ENCODE measurements at places on chromosomes 11 and 22.

GRCh38 chr11:66495401-66495854 lies 15.0 kb upstream of the BBS1 start:
- DNase-seq = no peak

DNA sequence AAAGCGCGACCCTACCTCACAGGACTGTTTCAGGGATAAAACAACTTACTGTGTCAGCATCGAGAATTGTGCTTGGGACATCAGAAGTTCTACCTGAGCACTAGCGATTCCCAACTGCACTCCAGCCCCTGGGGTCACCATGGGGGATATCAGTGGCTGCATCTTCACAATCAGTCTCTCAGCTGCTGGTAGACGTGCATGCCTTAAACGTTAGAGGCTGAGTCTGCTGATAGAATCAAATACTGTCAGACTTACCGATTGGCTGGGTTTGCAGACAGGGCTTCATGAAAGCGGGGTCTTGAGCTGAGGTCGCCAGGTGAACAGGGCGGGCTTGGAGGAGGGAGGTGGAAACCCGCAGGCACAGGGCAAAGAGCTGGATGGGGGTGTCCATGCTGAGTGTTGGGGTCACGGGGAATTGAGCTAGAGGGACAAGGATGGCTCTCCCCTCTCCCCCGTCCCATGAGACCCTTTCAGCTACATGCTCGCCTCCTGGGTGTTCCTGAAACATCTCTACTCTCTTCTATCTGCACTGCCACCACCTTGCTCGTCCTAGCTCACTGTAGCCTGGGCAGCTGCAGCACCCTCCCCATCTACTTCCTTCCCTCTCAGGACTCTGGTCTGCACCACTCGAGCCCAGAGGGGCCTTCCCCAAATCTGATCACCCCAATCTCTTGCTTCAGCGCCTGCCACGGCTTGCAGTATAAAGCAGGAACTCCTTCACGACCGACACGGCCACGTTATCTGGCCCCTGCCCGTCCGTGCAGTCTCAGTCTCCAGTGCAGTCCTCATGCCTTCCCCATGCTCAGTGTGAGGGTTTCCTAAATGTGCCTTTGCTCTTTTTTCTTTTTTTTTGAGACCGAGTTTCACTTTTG lies 43.5 kb downstream of the ST14 start:
- DNase-seq = no peak

- no peak for DNase-seq
Observed at GRCh38 chr11:94739331-94739730, 28.8 kb upstream of the AMOTL1 start.

GRCh38 chr11:99199341-99199740 lies 178.6 kb downstream of the CNTN5 start:
- no peak for DNase-seq

- DNase-seq = no peak
Observed at GRCh38 chr22:39181778-39182177, 29.3 kb upstream of the CBX7 start.

- no peak for DNase-seq
Observed at GRCh38 chr22:39238966-39239505, 5.7 kb downstream of the PDGFB start.

- DNase-seq = no peak
Observed at GRCh38 chr22:44091021-44091721, 67.1 kb downstream of the PARVB start.

GRCh38 chr11:92762121-92762540 lies 207.3 kb upstream of the MTNR1B start:
- no peak for DNase-seq

GRCh38 chr11:44784851-44785250 lies 58.1 kb downstream of the TSPAN18 start:
- no peak for DNase-seq

DNA sequence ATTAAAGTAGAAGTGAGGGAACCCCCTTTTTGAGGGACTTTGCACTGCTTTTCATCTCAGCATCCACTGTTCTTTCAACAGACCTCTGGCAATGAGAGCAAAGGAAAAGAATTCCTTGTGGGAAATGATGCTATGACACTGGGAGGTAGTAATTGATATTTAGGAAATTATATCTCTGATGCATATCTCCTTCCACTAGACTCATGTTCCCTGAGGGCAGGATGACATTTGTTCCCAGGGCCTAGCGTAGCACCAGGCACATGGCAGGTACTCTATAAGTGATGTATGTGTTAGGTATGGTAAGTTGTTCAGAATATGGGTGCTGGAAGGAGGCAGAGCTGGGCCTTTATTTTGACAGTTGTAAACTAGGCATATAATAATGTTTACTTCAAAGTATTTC lies 142.9 kb downstream of the CCDC81 start:
- DNase-seq = no peak

DNA sequence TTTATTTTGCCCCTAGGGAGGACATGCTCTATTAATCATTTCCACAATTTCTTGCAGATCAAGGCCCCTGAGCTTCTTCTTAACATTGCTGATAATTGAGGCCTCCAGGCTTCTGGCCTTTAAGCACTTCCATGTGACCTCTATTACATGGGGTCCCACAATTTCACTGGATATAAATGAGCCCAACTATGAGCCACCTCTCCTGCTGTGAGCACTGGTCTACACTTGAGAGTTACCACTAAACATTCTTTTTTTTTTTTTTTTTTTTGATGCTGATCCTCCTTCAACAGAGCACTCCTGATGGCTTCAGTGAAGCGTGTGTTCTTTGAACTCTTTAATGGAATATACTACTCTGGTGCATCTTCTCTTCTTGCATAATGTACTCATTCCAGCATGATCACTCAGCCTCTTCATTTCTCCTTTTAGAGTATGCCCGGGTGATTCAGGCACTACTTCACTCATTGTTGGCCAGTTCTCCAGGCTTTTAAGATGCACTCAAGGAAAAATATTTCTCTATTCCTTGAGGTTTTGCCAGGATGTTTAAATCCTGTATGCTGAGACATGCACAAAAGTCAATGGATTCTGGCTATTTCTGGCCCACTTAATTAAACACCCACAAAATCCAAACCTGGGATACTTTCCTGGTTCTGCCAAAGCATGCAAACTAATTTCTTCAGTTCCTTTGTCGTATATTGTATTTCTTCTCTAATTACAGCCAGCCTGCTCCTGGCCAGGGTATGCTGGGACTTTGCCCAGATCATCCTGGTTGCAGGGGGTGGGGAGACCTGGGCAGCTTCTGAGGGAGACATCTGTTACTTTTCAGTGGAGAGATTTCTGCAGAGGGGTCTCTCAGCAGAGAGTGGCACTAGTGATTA lies 257.8 kb upstream of the LUZP2 start:
- DNase-seq = no peak

DNA sequence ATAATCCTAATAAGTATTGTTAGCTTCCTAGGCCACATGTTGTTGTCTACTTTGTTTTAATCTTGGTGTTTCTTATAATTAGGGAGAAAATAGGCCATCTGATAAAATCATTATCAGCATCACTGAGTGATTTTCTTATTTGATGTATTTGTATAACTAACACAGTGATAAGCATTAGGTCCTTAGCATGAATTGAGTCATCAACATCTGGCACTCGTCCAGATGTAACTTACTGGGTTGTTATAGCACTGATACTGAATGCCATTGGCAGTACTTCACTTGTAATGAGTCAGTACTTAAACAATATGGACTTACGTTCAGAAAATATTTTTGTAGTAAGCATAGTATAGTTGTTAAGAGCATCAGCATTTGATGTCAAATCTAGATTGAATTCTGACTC lies 16.2 kb downstream of the API5 start:
- no peak for DNase-seq

- no peak for DNase-seq
Observed at GRCh38 chr11:62680825-62681240, 2.0 kb upstream of the UBXN1 start.

DNA sequence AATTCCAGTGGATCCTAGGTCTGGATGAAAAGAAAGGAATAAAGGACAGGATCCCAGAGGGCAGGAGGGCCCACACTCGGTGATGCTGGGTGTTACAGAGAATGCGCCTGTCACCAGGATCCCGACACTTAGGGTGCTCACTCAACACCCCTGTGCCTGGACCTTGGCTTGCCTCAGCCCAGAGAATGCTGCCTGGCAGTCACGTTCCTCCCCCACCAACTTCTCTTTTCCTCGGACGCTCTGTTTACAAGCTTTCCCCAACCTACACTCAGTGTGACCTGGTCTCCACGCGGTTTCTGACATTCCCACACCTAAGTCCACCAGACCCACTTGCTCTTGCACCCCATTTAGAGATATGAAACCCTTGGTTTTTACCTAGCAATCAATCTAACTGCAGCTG lies 38.0 kb upstream of the ETS1 start:
- no peak for DNase-seq

GRCh38 chr22:24789516-24789915 lies 15.0 kb upstream of the PIWIL3 start:
- DNase-seq = no peak

DNA sequence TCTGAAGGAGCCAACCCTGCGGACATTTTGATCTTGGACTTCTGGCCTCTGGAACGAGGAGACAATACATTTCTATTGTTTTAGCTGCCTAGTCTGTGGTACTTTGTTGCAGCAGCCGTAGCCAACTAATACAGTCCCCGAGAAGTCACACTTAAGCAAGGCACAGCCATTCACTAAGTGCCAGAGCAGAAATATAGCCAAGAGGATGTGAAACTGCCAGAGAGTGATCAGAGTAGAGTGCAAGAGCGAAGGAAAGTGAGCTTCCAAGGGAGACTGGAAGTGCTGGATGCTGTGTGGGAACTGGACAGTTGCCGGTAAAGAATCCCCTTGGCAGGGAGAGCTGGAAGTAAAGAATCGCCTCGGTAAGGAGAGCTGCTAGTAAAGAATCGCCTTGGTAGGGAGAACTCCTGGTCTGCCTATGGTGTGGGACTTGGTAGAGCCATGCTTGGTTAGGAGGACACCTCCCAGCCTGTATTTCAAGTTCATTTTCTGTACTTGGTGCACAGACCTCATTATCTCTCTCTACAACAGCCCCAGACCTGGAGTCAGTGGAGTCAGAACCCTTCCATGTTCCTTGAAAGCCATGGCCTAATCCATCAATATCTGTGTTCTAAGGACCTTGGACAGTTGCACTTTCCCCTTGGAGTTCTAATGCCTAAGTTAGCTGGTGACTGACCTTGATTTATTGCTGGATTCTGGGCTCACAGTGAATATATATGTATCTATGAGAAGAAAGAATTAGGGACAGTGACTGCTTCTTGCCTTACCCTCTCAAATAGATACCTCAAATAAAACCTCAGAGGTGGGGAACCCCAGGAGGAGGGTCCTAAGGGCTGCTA lies 162.1 kb downstream of the LDLRAD3 start:
- DNase-seq = no peak
